ENCODE measurements at places on chromosomes 2 and 18.

- no peak for DNase-seq
These were observed 16.0 kb downstream of the SLC20A1 start for GRCh38 chr2:112661656-112662305.

DNA sequence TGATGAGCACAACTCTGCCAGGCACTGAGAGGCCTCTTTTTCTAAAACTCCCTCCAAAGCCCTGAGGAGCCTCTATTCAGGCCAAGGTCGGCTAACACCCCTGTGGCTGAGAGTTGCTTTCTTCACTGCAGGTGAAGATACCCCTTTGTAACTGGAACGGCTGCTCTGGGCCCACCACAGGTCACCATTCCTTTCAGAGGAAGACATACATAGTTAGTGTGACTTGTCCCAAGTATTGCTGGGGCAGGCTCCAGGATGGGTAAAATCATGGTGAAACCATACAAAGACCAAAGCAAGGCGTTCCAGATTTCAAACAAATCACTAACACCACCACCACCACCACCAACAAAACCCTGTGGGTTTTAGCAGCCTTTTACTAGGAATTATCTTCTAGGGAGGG is 36.8 kb downstream of the CHST10 start:
- DNase-seq = no peak

- DNase-seq = no peak
These were observed 112.5 kb downstream of the MAP3K20 start for GRCh38 chr2:173187941-173188788.

GRCh38 chr18:41265047-41265446 is 690.0 kb upstream of the PIK3C3 start:
- DNase-seq = no peak

GRCh38 chr2:195486987-195487644 is 169.9 kb upstream of the SLC39A10 start:
- no peak for DNase-seq

DNA sequence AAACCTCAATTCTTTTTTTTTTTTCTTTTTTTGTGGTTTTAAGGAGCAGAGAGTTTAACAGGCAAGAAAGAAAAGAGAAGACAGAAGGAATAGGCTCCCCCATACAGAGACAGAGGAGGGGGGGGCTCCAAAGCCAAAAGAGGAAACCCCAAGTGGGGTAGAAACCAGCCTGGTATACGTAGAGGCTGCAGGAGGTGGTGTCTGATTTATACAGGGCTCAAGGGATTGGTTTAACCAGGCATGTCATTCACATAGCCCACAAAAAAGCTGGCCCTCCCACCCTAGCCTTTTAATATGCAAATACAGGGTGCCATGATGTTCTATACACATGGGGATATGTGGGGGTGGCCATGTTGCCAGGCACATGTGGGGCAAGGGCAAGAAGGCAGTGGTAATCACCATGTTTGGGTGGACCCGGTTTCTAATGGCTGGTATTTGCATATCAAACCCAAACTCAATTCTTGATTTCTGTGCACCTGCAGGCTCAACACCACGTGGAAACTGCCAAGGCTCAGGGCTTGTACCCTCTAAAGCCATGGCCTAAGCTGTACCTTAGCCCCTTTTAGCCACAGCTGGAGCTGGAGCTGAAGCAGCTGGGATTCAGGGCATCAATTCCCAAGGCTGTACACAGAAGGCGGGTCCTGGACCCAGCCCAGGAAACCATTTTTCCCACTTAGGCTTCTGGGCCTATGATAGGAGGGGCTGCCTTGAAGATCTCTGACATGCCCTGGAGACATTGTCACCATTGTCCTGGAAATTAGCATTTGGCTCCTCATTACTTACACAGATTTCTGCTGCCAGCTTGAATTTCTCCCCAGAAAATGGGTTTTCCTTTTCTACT is 170.3 kb downstream of the MAIP1 start:
- no peak for DNase-seq

DNA sequence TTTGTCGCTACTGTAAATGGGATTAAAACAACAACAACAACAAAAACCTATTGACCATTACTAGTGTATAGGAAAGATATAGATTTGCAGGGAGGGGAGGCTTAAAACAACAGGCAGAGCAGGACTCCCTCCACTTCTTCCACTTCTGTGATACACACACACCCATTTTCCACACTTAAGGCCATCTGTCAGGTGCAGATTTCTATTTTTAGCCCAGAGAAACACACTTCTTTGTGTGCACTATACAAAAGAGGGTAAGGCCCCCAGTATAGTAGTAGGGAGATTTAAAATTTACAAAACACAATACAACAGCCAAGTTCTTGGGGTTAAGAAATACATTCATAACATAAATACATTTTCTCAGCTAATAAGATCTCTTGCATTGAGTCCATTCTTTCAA is 22.4 kb downstream of the PTPN2 start:
- no peak for DNase-seq

DNA sequence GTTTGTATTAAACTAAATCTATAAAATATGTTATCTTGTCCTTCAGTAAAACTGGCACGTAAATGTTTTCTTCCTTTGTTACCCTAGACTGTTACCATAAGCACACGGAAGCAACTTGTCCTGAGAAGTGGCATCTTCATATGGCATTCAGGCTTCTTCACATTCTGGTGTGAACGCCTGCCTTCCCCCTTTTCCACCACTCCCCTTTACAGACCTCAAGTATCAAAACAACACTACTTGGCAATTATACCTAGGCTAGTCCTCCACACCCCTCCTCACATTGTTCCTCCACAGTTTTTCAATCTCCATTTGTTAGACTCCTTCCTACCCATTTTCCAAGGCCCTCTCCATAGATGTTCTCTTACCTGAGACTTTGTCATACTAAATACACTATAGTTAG is 2.9 kb downstream of the MEX3C start:
- no peak for DNase-seq

GRCh38 chr2:627340-627709 is 49.9 kb downstream of the TMEM18 start:
- DNase-seq = no peak

DNA sequence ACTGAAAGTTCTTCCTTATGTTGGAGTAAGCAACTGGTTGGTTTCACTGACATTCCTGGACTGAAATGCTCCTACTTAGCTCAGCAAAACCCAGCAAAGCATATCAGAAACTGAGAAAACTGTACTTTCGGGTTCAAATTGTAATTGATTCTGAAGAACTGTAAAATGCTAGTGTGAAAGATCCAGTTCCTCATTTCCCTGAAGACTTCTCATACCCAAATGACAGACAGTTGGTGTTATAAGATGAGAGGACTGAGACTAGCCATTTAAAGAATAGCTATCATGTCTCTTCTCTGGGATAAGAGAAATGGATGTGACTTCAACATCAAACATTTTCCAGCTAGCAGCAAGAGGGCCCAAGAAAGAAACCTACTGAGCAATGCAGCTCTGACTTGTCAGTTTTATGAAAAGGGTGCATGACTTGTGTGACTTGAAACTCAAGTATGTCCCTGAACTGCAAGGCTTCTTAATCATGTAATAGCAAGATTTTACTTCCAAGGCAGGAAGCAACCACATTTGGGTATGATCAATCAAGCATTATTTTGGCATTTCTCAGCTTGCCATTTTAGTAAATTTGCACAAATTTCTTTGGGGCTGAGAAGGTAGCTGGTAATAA is 420.3 kb upstream of the MMADHC start:
- no peak for DNase-seq

DNA sequence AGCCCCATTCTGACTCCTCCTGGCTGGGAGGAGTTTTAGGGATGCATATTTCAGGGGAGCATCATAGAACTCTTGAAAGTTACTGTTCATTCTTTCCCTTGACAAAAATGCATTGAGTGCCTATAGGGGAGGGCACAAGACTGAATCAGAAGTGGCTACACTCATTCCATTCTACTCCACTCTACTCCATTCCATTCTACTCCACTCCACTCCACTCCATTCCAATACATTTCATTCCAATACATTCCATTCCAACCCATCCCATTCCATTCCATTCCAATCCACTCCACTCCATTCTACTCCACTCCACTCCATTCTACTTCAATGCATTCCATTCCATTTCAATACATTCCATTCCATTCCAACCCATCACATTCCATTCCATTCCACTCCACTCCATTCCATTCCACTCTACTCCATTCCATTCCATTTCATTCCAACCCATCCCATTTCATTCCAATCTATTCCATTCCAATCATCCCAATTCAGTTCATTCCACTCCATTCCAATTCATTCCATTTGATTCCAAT is 110.8 kb downstream of the LOXHD1 start:
- DNase-seq = no peak

DNA sequence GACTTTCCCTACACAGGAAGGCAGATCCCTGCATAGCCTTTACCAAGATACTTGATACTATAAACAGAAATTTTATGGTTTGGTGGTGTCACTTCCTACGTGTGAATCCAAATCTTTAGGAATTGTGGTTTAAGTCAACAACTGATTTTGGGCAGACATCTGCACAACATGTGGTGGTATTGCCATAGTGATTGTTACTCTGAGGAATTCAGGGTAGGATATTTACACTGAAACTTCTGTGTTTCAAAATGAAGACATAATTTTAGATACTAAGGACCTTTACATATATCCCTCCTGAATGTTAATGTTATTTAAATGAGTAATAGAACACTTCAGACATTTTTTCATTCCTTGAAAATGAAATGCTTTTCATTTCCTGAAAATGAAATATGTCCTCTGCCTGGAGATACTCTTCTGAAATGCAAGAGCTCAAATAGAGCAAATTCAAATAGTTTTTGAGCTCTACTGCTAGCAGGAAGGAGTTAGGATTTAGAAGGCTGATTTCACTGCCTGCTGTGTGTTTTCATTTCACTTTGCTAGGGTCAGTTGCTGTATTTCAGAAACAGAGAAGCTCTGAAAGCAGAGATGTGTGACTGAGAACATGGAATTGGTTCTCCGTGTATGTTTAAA is 77.2 kb downstream of the MDH1 start:
- no peak for DNase-seq

DNA sequence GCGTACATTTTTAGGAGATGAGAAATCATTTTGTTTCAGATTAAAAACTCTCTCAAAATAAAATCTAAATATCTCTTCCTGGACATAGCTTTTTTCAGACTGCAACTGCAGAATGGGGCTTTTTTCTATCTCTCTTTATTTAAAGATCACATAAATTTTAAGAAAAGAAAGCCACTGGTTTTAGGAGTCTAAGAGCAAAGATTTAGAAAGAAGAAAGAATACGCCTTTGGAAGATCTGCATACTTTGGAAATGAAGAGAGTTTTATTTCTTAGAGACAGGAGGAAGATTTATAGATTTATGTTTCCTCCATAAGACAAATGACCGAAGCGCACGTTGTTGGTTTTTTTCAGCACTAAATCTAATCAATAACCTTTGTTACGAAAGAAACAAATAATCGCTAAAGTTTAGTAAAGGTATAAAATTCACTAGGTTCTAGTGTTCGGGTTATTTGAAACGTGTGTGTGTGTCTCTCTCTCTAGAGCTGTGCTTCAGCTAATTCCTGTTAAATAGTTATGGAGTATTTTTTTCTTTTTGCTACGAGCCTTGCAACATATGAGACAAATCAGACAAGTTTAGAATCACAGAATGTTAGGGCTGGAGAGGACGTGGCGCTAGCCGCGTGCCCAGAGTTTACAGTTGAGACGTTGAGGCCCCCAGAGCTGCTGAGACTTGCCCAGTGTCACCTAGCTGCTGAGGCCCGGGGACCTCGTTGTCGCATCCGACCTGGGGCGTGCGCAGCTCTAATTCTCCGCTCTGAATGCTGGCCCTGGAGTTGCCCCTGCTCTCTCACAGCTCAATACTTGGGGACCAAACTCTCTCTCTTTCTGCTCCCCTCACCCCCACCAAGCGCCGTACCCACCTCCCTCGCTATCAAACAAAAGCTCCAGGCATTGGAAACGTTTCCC is 69.9 kb downstream of the CTAGE1 start:
- peak; percentile 48 for DNase-seq

GRCh38 chr2:71064110-71064611 is 4.3 kb upstream of the NAGK start:
- no peak for DNase-seq

DNA sequence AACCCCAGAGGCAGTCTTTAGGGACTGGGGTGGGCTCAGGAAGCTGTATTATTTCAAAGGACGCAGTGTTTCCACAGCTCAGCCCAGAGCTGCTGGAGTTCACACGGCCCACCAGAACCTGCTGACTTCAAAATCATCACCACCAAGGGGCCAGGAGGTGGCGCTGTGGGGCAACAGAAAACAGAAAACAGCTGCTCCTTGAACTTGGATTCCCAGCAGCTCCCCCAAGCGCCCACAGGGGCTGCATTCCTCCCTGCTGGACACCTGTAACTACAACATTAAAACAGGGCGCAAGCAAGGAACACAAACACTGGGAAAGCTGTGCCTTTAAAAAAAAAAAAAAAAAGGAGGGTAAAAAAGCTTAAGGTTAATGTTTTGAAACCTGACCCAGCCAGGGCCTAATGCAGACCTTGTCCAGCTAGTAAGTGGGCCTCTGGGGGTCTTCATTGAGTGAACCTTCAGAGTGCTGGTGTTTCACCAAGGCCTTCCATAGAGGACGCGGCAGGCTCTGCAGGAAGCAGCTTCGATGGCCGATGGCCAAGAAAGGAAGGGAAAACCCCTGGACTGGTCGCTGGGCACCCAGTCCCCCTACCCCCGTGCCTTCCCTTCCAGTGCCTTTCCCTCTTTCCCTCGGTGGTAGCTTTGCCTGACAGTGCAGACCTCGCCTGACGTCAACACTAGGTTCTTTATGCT is 25.9 kb downstream of the MLPH start:
- DNase-seq = peak; percentile 80

GRCh38 chr2:143909577-143910353 is 610.2 kb downstream of the ZEB2 start:
- DNase-seq = no peak

DNA sequence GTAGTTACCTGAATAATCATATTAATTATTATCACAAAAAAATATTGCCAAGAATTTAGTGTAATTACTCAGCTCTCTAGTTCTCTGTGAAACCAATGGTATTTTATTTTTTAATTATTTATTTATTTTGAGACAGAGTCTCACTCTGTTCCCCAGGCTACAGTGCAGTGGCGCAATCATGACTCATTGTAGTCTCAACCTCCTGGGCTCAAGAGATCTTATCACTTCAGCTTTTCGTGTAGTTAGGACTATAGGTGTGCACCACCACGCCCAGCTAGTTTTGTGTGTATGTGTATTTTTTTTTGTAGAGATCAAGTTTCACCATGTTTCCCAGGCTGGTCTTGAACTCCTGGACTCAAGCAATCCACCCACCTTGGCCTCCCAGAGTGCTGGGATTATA is 440.4 kb upstream of the CDH20 start:
- no peak for DNase-seq

GRCh38 chr2:216572582-216573578 is 60.3 kb upstream of the IGFBP2 start:
- no peak for DNase-seq

GRCh38 chr2:105796791-105797190 is 52.1 kb downstream of the NCK2 start:
- no peak for DNase-seq
